ENCODE measurements at places on chromosomes 12 and 14.

DNA sequence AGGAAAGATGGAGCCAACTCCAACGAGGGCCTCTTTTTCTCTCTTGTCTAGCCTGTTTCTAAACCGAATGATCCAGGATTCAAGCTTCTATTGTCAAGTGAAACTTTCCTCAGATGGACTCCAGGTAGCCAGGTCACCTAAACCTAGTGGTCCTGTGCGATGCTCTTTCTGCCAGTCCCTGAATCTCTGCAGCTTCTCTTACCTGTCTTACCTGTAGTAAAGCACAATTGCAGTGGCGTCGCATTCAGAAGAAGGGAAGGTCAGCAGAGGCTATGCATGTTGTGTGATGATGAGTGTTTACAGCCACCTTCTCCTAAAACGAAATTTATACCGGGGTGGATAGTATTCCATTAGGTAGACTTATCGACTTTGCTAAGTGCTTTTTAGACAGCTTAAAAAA, 47.4 kb upstream of the TRAF3 start:
- no peak for DNase-seq

DNA sequence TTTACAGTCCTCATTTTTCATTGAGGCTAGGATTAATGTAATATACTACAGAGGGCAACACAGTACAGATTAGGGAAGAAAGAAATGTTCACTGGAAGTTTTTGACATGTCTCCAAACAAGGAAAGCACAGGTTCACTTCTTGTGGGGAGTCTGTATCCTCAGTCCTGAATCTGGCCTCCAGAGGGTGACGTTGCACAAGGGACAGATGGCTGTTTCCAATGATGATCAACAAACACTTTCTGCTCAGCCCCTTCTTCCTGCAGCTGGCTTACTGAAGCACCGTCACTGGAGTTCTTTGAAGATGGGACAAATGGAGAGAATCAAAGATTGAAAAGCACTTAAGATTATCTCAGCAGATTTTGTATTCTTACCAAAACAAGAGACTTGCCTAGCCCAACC, 123.3 kb upstream of the OR4E1 start:
- peak; percentile 1 for DNase-seq

GRCh38 chr12:63997198-63997597, 152.7 kb downstream of the SRGAP1 start:
- DNase-seq = no peak

- DNase-seq = peak; percentile 15
Observed at GRCh38 chr12:103632554-103633216, 45.6 kb downstream of the STAB2 start.

- DNase-seq = no peak
Observed at GRCh38 chr12:122869207-122869973, 26.5 kb downstream of the VPS37B start.

GRCh38 chr12:56278905-56279304, 12.2 kb downstream of the COQ10A start:
- no peak for DNase-seq

- DNase-seq = peak; percentile 46
Observed at GRCh38 chr12:68334132-68334531, 2.0 kb upstream of the MDM1 start.

GRCh38 chr12:499837-500458, 40.2 kb downstream of the B4GALNT3 start:
- DNase-seq = no peak

- DNase-seq = no peak
Observed at GRCh38 chr14:23101213-23101970, 3.4 kb downstream of the CIROP start.

- no peak for DNase-seq
Observed at GRCh38 chr12:30525171-30525570, 170.5 kb downstream of the IPO8 start.

- no peak for DNase-seq
Observed at GRCh38 chr12:131589966-131590365, 120.9 kb upstream of the SFSWAP start.

DNA sequence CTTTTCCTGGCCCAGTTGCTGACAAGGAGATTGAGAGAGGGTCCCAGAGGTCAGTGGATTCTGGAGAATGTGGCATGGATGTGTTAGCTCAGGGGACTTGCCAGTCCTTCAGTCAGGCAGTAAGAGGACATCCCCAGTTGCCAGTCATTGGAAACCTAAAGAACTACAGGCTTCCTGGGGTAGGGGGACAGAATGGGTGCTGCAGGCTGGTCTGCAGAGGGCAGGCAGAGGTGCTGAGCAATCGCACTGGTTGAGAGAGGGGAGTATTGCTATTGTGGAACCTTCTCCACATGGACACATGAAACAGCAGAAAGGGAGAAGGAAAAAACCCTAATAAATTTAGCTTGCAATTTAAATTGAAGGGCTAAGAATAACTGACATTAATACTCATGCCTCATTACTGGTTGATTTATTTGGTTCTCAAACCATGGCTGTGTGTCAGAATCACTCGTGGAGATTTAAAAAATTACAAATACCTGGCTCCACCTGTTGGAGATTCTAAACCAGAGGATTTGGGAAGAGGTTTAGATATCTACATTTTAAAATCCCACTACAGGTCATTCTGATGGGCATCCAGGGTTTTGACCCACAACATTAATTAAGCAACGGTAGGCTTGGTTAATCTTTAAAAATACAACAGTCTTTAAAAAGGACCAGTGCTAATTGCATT, 71.2 kb upstream of the SLC38A2 start:
- DNase-seq = no peak

- DNase-seq = no peak
Observed at GRCh38 chr14:89277203-89277602, 139.8 kb downstream of the FOXN3 start.

GRCh38 chr12:110776410-110776809, 33.7 kb upstream of the PPP1CC start:
- peak; percentile 13 for DNase-seq

- DNase-seq = no peak
Observed at GRCh38 chr12:1348606-1349005, 245.8 kb downstream of the FBXL14 start.

- no peak for DNase-seq
Observed at GRCh38 chr12:24919346-24920001, 29.4 kb downstream of the BCAT1 start.

All from CD4-positive, alpha-beta T cell treated with Interleukin-1 beta for 1 hour (primary cell).